ENCODE measurements at places on chromosomes 6 and 20. TPM values are rescaled to one million over a fixed set of nuclear protein-coding genes. Genes with fewer than 3 reads are reported as not detected.
A peak's percentile ranks its signal among the peaks of the same experiment; 100 is the strongest.

APOM gene
- 0.39 TPM for total RNA-seq

GRCh38 chr20:49612127-49612738 lies 44.3 kb upstream of the PTGIS start:
- DNase-seq = no peak

DNA sequence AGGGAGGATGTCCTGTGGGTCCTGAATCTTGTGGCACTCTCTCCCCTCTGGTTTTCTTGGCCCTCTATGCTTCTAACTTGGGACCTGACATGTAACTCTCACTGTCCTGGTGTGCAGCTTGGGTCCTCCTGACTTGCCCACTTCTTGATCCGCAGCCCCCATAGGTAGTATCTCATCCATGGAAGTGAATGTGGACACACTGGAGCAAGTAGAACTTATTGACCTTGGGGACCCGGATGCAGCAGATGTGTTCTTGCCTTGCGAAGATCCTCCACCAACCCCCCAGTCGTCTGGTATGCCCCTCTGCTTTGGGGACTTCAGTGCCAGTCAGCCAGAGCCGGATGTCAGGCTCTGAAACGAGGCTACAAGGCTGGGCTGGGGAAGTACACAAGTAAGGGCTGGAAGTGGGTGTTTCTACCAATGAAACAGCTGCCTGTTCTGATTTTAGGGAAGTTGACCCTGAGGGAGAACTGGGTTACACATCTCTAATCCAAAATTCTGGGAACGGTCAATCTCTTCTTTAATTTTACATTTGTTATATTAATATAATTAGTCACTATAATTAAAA lies 641 bp downstream of the DBNDD2 start:
- DNase-seq = no peak

GRCh38 chr6:81731814-81732213 lies 20.7 kb downstream of the TENT5A start:
- no peak for DNase-seq

GRCh38 chr20:47583551-47583950 lies 81.9 kb downstream of the NCOA3 start:
- DNase-seq = no peak

RHAG gene
- not detected for total RNA-seq

GRCh38 chr6:130140084-130140483 lies 82.7 kb downstream of the SAMD3 start:
- no peak for DNase-seq

- no peak for DNase-seq
These were observed 82.8 kb upstream of the ZNF217 start for GRCh38 chr20:53676519-53676822.

GRCh38 chr6:112770308-112770707 lies 423.2 kb downstream of the RFPL4B start:
- DNase-seq = no peak

LRRC73 gene
- total RNA-seq = under 0.01 TPM

- peak; percentile 55 for DNase-seq
These were observed 217.0 kb upstream of the CCN2 start for GRCh38 chr6:132167929-132168892.

DNA sequence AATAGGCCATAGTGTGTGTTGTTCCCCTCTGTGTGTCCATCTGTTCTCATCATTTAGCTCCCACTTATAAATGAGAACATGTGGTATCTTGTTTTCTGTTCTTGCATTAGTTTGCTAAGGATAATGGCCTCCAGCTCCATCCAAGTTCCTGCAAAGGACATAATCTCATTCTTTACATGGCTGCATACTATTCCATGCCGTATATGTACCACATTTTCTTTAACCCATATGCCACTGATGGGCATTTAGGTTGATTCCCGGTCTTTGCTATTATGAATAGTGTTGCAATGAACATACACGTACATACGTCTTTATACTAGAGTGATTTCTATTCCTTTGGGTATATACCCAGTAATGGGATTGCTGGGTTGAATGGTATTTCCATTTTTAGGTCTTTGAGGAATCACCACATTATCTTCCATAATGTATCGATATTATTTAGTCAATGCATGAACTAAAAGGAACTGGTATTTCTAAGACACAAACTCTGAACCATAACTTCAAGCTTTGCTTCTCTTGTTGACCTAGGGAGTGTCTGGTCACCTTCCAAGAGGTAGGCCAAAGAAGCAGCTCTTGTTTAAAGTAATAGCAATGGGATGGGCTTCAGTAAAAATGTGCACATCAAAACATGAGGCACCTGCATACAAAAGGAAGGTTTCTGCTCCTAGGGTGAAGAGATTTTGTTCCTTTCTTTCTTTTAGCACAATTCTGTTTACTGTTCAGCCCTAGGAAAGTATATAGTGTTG lies 343.0 kb upstream of the ARID1B start:
- DNase-seq = no peak

- DNase-seq = no peak
These were observed 104.8 kb downstream of the AGPAT4 start for GRCh38 chr6:161169035-161169434.

DNA sequence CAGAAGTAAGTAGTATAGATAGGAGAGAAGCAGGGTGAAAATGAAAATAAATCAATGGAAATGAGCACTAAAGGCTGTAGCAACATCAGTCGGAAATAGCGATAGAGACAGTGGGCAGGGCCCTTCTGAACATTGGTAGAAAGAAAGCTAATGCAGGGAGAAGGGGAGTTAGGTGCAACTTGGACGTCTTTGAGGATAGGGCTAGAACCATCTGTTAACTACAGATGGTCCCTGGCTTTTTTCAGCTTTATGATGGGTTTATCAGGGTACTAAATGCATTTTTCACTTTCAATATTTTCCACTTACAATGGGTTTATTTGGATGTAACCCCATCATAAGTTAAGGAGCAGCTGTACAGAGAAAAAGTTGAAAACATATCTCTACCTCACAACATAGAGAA lies 72.8 kb upstream of the CNR1 start:
- DNase-seq = no peak

RAB5IF gene
- total RNA-seq = 71.2 TPM

DNA sequence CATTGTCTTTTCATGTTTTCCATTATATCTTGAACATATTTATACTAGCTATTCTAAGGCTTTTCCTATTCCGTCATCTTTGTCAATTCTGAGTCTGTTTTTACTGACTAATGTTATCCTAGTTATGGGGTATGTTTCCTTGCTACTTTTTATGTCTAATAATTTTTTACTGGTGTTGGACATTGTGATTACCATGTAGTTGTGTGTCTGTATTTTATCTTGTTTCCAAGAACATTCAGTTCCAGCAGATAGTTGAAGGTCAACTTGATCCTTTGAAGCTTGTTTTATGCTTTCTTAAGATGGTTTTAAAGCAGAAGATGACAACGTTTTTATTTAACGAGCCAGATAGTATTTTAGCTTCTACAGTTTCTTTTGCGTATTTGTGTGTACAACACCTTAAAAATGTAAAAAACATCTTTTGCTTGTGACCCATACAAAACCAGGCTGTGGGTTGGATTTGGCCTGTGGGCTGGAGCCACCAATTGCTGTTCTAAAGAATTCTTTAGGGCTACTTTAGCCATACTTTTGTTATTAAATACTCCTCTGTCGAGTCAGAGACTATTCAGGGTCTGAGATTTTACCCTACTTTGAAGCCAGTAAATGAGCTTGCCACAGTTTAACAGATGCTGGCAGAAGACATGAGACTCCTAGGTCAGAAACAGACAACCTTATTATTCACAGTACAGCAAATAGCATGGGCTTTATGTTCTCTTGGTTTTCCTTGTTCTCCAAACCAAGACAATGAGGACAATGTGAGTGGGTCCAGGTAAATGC lies 38.7 kb upstream of the REV3L start:
- no peak for DNase-seq

SIRPB1 gene
- 1.3 TPM for total RNA-seq

SLC22A16 gene
- not detected for total RNA-seq

HUS1B gene
- 0.51 TPM for total RNA-seq

CRISP3 gene
- total RNA-seq = not detected

GRCh38 chr6:18585032-18585573 lies 198.0 kb downstream of the RNF144B start:
- peak; percentile 71 for DNase-seq

DNA sequence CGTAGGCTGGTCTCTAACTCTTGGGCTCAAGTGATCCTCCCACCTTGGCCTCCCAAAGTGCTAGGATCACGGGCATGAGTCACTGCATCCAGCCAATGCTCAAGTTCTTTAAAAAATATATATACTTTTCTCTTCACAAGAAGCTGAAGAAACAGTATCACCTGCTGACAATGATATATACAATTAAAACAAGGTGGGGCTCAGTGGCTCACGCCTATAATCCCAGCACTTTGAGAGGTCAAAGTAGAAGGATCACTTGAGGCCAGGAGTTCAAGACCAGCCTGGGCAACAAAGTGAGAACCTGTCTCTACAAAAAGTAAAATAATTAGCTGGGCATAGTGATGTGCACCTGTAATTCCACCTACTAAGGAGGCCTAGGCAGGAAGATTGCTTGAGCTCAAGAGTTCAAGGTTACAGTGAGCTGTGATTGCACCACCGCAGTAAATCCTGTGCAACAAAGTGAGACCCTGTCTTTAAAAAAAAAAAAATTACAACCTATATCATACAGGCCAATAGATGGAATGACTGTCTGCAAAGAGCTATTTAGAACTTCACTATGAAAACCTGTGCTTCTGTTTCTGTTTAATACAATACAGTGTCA lies 36.4 kb downstream of the MBOAT1 start:
- DNase-seq = no peak

ETV7 gene
- 0.13 TPM for total RNA-seq

Measured in dermis microvascular lymphatic vessel endothelial cell (primary cell).